Esophagus squamous epithelium (tissue), 5 donors: ENCODE measurements at places on chromosomes 5 and 9.

GRCh38 chr5:107821288-107821687 is 150.6 kb upstream of the EFNA5 start:
- DNase-seq, result no peak

DNA sequence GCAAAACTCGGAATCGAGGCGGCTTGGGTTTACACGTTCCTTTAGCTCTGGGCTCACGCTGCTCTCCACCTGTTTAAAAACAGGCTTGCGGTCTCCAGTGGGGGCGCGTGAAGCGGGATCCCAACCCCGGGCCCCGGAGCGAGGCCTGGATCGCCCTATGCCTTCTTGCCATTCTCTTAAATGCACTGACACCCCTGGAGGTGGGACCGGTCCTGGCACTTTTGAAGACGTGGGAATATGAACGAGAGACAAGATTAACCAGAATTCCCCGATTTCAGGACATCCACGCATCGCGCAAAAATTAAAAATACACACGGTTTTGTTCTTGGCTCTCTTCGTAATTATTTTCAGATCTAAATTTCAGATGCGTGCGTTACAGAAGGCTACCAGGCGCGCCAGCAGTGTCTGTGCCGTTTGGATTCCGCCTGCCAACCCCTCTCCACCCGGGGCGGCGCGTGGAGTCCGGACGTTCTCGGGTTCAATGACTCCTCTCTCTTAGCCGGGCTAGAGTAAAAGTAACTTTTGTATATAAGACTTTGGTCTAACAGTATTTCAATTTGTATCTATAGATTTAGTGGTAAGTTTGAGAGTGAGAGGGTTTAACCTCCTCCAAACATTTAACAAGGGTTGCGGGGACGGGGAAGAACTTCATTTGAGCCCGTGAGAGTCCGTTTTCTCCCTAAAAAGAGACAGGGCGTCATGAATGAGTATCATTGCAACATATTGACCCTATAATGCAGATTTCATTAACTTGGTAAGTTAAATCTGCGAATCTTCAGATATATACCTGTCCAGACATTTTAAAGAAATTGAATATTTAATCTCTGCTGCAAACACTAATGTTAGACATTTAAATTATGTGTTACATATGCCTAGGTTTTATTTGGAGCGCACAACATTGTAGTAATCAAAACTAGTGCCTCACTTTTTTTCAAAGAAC is 3.8 kb downstream of the FOXD1 start:
- no peak for DNase-seq

GRCh38 chr9:124617477-124618141 is 110.4 kb upstream of the NR5A1 start:
- no peak for DNase-seq

DNA sequence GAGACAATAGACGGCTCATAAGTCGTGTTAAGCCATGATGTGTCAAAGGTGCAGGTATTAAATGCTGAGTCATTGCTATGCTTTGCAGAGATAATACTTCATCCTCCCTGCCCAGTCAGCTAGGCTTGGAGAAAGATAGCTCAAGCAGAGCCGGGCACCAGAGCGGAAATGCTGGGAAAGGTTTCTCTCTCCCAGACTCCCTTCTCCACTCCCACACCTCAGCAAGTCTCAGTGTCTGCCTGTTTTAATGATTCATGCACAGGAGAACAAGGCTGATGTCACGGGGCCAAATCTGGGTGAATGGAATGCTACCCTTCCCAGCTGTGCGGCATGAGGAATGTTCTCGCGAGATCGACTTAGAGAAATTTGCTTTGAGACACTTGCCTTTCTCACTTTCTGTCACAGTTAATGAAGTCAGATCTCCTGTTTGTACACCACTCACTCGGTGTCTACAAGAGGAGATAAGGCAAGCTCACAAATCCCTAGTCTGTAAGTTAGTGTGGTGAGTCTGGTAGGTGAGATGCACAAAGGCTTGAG is 204.4 kb downstream of the EFNA5 start:
- DNase-seq, result no peak

GRCh38 chr5:56640763-56641406 is 174.5 kb upstream of the MAP3K1 start:
- no peak for DNase-seq
